ENCODE measurements at places on chromosomes 13 and 19.

GRCh38 chr13:73683746-73684145, 450.5 kb downstream of the KLF12 start:
- no peak for DNase-seq

DNA sequence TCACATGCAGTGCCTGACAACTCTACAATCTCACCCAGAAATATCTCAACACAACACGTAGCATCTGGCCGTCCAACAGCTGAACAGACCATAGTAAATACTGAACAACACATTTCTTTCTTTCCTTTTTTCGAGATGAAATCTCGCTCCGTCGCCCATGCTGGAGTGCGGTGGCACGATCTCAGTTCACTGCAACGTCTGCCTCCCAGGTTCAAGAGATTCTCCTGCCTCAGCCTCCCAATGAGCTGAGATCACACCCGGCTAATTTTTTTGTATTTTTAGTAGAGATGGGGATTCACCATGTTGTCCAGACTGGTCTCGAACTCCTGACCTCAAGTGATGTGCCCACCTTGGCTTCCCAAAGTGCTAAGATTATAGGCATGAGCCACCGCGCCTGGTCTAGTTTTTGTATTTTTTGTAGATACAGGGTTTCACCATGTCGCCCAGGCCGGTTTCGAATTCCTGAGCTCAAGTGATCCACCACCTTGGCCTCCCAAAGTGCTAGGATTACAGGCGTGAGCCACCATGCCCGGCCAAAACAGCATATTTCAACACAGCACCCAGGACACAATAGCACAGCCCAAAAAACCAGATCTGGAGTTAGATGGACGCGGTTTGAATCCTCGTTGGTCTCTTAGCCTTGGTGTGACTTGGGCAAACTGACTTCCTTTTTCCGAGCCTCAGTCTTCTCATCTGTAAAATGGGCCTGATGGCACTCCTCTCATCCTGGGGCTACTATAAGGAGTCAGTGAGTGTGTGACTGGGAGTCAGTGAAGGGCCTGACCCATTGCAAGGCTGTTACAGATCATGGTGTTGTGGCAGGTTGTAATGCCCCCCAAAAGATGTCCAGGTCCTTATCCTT, 22.6 kb downstream of the CYP2A6 start:
- no peak for DNase-seq

DNA sequence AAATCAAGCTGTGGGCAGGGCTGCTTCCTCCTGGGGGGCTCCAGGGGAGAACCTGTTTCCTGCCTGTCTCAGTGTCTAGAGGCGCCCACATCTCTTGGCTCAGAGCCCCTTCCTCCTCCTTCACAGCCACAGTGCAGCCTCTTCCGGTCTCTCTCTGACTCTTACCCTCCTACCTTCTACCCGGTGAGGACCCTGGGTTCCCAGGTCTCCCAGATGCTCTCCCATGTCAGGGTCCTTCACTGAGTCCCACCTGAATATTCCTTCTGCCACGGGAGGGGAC, 153.1 kb downstream of the KDM4B start:
- DNase-seq: no peak

DNA sequence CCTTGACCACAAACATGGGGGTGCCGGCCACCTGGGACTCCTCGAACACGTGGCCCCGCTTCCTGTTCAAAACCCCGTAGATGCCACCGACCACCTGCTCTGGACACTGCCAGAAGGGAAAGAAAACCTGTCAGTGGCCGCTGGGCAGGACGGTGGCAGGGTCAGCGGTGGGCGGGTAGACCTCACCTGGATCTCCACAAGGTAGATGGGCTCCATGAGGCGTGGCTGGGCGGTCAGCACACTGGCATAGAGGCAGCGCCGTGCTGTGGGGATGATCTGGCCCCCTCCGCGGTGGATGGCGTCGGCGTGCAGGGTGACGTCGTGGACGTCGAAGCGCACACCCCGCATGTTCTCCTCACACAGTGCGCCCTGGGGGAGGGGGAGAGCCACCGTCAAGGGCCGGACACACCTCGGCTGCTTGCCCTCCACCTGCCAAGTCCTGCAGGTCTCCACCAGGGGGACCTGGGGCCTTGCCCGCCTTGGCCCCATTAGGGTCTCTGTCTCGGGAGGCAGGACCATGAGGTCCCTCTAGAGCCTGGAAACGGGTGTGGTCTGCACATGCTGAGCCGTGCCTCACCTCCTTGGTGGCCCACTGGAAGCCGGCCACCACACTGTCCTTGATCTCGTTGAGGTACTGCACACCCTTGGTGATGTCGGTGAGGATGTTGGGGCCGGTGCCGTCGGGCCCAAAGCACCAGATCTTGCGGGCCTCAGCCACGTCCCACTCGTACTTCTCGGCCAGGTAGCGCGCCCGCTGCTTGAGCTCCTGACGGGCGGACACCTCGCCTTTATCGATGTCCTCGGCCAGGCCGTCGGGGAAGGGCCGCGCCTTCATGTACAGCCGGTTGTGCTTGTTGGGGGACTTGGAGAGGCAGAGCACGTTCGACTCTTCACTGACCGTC, 6.6 kb upstream of the DAPK3 start:
- DNase-seq: no peak

DNA sequence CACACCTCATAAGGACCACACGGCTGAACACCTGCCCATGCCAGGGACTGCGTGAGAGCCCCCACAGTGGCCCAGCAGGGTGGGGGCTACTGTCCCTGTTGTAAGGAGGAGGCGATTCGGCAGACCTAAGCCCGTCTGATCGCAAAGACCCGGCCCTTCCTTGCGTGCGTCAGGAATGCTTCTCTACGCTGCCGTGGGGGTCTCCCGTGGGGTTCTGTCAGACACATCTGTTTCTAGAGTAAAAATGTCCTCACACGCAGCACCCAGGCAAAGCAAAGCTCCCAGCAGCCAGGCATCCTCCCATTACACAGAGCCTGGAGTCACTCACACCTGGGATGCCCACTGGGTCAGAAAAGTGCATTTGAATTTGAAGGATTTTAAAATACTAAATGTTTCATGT, 147.7 kb upstream of the SOX1 start:
- no peak for DNase-seq

- DNase-seq: no peak
These were observed 22.0 kb upstream of the RB1 start for GRCh38 chr13:48281556-48281955.

DNA sequence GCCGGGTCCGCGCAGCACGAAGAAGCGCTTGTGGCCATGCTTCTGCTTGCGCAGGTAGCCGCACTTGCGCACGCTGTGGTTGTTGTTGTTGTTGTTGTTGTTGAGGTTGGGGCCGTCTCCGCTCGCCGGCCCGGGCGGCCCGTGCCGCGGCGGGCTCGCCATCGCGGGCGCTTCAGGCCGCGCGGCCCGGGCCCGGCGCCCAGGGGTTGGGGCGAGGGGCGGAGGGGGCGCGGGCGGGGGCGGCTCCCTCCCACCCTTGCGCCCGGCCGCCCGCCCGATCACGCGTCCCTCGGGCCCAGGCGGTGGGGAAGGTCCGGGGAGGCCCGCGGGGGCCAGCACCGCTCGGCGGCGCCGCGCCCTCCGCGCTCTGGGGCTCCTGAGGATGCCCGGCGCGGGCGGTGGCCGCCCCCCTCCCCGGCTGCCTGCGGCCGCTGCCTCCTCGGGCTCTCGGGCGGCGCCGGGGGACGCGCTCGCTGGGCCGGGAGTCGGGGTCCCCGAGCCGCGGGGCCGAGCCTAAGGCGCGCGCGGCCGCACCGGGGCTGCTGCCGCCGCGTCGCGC, 412 bp downstream of the IRS2 start:
- DNase-seq: no peak

DNA sequence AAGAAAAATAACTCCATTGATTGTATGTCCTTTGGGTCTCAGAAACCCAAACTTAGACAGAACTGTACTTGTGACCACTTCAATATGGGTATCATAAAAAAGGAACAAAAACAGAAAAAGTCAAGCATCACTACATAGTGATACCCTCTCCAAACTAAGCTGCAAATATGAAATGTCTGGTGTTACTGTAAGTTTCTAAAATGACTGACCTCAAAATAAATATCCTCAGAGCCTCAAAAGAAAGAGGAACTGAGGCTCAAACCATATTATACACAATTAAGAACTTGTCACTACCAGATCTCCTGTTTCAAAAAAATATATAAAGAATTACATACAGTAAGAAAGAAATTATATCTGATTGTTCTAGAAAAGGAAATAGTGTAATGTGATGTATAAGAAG, 787.9 kb upstream of the KLHL1 start:
- DNase-seq: no peak

DNA sequence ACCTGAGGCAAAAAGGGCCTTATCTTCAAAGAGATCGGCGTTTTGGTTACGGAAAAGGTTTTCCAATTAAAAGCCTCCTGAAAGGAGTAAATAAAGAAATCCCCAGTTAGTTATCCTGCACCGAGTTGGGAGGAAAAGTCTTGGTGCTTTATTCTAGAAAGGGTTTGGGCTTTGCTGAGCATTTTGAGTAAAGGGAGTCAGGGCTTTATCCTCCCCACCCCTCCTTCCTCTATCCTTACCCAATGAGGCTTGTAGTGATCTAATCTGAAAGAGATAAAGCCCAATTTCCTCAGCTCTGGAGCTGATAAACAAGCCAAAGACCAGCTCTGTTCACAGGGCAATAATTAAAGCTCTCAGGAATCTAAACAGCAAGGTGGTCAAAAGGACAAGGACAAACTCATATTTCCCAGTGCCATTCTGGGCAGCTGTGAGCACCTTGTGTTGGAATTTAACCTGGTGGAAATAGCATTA, 188.9 kb upstream of the TSC22D1 start:
- DNase-seq: no peak

- no peak for DNase-seq
These were observed 239.4 kb downstream of the COL4A1 start for GRCh38 chr13:110067355-110068175.

DNA sequence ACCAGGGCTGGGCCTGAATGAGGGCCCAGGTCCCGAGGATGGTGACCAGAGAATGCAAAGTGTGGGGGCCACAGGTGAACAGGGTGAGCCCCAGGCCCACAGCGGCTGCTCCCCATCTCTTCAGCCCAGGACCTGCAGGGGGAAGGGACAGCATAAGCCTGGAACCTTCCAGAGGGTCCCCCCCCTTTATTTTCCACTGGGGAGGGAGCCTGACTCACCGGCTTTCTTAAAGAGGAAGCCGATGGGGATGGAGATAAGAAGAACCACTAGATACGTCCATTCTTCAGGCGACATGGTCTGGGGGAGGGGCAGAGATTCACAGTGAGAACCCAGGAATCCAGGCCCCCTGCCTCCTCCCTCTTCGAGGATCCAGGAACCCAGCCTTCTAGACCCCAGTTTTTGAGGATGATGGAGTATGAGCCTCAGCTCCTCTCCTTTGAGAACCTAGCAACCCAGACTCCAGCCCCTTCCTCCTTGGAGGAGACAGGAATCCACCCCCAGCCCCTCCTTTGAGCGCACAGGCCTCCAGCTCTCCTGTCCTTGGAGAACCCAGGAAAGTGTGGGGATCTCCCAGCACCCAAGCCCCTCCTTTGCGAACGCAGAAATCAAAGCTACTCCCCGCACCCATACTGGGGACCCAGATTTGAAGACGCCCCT, 1.0 kb downstream of the MBOAT7 start:
- DNase-seq: no peak

DNA sequence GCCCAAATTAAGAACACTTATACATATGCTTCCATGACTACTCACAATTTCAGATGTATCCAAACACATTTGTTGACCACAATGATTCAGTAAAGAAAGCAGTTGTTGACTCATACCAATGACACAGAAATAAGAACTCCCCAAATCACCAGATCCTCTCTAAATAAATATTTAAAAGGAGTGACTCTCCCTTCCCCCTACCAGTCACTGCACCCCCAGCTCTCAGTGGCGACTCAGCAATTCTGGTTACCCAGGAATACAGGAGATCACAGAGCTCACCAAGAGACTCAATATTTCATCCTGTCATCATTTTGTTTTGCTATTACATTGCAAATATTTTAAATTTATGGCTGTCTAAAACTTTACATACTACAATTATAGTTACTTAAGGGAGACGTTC, 131.5 kb downstream of the RGCC start:
- DNase-seq: no peak

GRCh38 chr19:45607071-45608029, 5.3 kb upstream of the GPR4 start:
- peak; percentile 75 for DNase-seq

DNA sequence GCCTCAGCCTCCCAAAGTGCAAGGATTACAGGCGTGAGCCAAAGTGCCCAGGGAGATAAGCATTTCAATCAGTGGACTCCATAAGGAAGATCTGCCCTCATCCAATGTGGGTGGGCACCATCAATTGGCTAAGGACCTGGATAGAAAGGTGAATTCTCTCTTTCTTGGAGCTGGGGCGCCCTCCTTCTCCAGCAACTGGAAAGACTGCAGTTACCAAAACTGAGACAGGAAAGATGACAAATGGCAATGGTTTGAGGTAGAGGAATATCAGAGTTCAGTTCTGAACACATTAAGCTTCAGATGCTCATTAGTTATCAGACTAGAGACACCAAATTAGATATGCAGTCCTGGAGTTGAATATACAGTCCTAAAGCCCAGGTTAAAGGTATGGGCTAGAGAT, 10.5 kb upstream of the ELF1 start:
- DNase-seq: no peak

DNA sequence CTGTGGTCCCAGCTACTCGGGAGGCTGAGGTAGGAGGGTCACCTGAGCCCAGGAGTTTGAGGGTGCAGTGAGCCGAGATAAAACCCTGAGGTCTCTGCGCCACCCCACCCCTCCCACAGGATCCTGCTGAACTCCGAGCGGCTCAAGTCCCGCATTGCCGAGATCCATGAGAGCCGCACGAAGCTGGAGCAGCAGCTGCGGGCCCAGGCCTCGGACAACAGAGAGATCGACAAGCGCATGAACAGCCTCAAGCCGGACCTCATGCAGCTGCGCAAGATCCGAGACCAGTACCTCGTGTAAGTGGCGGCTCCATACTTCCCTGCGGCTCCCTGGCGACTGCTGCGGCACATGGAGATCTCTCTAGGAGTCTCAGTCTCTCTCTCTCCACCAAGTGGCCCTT, 6.6 kb upstream of the IFI30 start:
- DNase-seq: no peak

- DNase-seq: no peak
These were observed 8.7 kb downstream of the MARCHF2 start for GRCh38 chr19:8421484-8422461.

DNA sequence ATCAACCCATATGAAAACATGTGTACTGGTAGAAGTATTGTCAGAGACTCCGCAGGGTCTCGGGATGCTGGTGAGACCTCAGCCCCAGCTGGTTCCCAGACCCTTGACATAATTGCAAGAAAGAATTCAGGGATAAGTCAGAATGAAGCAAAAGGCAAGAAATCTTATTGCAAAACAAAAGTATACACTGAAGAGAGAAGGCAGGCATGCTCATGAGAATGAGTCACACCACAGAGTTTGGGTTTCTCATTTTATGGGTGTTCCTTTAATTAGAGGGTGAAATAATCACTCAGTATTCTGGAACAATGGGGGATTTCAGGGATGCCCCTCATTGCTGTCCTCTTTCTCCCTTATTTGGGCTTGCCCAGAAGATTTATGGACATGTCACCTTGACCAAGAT, 1423.8 kb upstream of the MIR17HG start:
- no peak for DNase-seq

DNA sequence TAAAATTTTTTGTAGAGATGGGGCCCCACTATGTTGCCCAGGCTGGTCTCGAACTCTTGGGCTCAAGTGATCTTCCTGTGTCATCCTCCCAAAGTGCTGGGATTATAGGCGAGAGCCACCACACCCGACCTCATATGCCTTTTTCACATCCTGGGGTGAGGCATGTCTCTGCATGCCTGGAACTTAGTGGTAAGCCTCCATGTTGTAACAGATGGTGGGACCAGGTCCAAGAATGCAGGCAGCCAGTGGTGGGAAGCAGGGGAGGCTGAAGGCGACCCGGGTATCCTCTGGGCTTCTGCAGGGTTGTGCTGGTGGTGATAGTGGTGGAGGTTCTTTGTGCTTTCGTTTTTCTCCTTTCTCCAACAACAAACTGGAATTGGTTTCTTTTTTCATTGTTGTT, 30.1 kb upstream of the CCDC124 start:
- peak; percentile 81 for DNase-seq
